Gastroesophageal sphincter (tissue), 4 donors: ENCODE measurements at places on chromosomes 7 and 10. TPM values are rescaled to one million over a fixed set of nuclear protein-coding genes. Genes with fewer than 3 reads are reported as not detected.

- H3K27ac ChIP-seq: no peak overlapping the region
- H3K4me1 ChIP-seq: peaks cover 6% of the 10 kb centered on the region
- ATAC-seq: no peak
- no peaks in the 10 kb centered on the region for H3K36me3 ChIP-seq
- no peaks in the 10 kb centered on the region for H3K27me3 ChIP-seq
- H3K4me3 ChIP-seq: no peak overlapping the region
Observed at GRCh38 chr7:117603627-117604026, 123.8 kb downstream of the CFTR start.

- no peak overlapping the region for H3K27ac ChIP-seq
- no peaks in the 10 kb centered on the region for H3K36me3 ChIP-seq
- H3K27me3 ChIP-seq: no peaks in the 10 kb centered on the region
- no peak for ATAC-seq
- no peaks in the 10 kb centered on the region for H3K4me1 ChIP-seq
Observed at GRCh38 chr10:107081644-107082043, 82.9 kb downstream of the SORCS1 start.

- H3K27ac ChIP-seq: no peak overlapping the region
- H3K4me3 ChIP-seq: no peak overlapping the region
- no peaks in the 10 kb centered on the region for H3K4me1 ChIP-seq
- no peaks in the 10 kb centered on the region for H3K27me3 ChIP-seq
- no peaks in the 10 kb centered on the region for H3K36me3 ChIP-seq
Observed at GRCh38 chr7:46396481-46396880, 475.4 kb upstream of the IGFBP3 start.

- no peaks in the 10 kb centered on the region for H3K27me3 ChIP-seq
- H3K36me3 ChIP-seq: no peaks in the 10 kb centered on the region
- ATAC-seq: no peak
Observed at GRCh38 chr10:114801411-114801813, 20.2 kb upstream of the FHIP2A start.

The SPDYE6 gene
- total RNA-seq: not detected

The OGDHL gene
- total RNA-seq: 0.81 TPM

The SPDYE5 gene
- total RNA-seq: not detected

The SUGCT gene
- total RNA-seq: 1.2 TPM
